Pancreas (tissue), 10 donors: ENCODE measurements at places on chromosomes 3 and 15.

DNA sequence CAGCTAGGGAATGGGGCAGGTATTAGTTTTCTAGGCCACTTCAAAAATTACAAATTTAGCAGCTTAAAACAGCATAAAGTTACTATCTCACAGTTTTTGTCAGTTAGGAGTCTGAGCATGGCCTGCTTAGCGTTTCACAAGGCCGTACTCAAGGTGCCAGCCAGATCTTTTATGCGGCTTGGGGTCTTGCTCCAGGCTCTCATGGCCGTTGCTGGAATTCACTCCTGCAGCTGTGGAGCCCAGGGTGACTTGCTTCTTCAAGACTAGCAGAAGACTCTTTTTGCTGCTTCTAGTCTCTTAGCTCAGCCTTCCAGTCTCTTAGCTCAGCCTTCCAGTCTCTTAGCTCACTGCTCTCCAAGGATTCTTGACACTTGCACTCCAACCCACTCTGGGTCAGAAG lies 242.1 kb upstream of the CTDSPL start:
- no peak for DNase-seq

DNA sequence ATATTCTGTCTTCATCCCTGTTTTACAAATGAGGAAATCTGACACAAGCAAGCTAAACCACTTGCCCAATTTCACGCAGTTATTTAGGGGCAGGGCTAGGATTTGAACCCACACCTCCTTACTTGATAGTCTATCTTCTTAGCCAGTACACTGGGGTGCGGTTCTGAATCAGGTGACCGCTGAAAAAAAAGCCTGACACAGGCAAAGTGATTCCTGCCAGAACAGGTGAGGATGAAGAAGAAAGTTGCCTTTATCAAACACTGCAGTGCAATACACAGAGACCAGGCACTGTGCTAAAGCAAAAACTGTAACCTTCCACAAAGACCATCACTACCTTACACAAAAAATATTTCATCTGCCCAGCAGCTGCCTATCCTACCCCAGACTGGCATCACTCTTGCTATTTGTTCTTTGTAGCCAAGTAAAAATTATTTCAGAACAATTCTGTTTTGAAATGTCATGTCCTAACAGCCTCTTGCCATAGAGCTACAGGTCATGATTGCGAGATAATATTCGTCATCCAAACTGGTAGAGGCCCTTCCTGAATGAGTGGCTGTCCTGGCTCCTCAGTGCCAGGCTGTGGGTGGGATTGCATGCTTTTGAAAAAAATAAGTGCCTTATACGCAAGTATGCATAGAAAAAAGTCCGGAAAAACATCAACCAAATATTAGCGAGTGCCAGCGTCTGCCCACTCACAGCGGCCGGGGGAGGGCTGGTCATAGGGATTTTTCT lies 142.3 kb upstream of the TPM1 start:
- no peak for DNase-seq

DNA sequence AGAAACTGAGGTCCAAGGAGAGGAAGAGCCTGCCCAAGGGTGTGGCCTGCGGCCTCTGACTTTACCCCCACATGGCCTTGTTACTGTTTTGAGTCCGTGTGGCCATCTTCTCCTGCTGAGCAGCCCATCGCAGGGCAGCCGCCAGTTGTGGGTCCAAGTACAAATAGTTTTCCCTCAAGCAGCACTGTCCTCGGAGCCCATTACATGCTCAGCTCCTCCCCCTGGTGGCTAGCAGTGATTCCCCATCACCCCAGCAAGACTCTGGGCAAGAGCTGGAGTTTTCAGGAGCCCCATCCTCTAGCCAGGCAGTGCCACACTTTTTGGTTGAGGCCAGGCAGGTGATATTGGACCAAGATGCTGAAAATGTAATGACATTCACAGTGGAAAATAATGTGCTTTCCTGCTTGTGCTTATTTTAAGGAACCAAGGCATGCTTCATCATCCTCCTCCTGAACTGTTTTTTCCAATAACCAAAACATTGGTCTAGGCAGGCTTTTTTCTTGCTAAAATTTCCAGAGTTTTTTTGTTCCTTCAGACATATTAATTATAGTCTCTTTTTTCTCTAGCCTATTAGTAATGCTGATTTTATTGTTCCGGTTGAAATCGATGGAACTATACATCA lies 23.2 kb upstream of the VILL start:
- peak; percentile 75 for DNase-seq

- no peak for DNase-seq
These were observed 150.7 kb downstream of the TMCO5A start for GRCh38 chr15:38085114-38085513.

DNA sequence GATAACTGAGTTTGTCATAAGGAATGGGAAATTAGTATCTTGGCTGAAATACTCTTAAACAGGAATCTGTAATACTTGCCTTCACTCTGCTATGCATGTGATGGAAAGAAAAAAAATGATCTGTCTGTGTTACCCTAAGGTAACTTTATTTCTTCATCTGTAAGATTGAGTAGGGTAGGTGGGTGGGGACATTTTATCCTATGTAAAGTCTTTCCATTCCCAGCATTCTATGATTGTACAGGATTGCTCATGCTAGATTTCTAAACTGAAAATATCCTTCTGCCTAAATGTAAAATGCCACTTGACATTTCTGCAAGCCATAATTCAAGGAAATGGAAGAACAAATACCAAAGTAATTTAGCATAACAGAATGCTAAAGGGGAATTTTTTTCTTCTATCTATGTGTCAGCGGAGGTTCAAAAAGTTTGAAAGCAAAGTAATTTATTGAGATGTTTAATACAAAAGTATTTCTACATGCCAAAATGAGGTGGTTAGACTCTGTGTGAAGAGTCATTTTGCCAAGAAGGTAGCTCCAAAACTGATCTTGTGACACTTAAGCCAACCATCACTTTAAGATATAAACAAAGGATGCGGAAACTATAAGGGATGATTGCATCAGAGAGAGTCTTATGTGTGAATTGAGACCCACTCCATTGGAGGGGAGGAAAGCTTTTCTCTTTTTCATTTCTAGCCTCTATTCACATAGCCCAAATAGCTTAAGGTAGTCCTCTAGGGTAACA lies 46.6 kb upstream of the SERPINI2 start:
- no peak for DNase-seq

DNA sequence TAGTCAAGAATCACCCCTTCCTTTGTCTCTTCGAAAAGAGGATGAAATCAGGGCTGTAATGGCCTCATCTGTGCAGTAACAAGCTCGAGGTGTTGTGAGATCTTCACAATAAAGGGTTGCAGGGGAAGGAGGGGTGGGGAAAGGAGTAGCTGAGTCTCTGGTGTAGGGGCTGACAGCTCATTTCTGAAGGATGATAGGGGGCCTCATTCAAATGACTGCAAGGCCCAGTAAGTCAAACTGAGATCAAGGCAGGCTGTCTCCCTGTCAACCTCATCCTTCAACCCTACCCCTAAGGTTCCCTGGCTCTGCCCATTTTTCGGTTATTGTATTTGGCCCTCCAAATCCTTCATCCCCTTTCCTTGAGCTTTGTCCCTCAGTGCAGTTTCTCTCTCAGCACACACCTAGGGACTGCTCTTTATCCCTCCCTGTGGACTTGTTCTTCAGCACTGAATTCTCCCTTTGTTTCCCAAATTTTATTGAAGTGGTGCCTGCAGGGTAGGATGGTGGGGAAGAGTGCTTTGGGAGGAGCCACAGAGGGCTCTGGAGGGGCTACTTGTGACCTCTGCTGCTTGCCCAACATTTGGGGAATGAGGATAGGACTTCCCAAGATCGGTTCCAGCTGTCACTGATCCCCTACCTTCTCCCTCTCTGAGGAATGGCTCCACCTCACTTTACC lies 38.1 kb downstream of the ZNF589 start:
- DNase-seq: no peak

DNA sequence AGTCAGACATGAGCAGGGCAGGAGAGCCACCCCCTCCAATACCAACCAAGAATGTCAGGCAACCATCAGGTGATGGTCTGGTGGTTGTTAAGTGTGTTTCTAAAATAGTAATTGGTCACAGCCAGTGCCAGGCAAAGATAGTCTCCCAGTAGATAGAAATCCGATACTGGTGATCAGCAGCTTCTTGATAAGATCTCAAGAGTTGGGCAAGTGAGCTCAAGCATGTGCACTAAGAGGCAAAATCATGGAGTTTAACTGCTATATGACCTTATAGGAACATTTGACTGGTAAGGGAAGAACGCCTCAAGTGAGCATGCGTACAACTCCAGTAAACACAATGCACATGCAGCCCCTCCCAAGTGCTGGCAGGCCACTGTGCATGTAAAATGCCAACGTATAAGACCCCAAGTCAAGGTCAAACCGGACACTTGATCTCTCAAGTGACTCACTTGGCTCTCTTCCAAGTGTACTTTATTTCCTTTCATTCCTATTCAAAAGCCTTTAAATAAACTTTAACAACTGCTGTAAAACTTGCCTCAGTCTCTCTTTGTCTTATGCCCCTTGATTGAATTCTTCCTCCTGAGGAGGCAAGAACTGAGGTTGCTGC lies 36.0 kb upstream of the CBLB start:
- DNase-seq: no peak

DNA sequence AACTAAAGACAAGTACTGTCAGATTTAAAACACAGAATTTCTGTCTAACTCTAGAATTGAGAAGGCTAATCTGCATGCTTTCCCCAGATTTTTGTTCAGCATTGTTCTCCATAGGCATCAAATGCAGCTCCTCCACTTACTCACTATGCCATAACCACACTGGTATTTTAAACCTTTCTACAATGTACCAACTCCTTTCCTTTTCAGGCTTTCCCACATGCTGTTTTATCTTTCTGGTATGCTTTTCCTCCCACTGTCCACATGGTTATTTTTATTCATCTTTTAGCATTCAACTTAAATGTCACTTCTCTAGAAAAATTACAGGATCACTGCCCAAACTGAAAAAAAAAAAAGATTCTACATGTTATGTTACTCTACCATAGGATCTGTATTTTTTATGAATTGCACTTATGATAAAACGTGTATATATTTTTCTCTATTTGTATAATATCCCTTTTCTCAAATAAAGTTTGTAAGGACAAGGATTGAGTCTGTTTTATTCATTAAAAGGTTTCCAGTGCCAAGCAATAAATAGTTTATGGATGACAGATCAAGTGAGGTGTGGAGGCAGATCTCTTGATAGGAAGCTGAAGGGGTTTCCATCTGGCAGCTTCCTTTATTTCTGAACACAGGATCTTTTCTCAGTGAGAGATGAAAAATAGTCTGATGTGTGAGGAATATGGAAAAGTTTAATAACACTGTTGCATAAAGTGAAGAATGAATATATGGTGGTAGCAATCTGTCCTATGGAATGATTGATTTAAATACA lies 1064.5 kb downstream of the ZPLD1 start:
- no peak for DNase-seq

DNA sequence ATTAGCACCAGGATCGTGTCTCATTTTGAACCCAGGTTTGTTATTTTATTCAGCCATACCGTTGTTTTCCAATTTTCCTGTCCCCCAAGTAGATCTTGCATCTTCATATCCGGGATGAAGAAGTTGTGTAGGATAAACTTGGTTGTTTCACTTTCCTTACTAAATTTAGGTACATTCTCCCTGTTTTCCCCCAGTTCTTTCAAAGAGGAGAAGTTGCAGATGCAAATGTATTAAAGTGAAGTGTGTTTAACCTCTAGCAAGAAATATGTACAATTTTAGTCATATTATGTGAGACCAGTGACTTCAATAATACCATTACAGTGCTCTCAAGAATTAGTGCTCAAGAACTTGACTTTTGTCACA lies 1.3 kb downstream of the ATXN7 start:
- no peak for DNase-seq

DNA sequence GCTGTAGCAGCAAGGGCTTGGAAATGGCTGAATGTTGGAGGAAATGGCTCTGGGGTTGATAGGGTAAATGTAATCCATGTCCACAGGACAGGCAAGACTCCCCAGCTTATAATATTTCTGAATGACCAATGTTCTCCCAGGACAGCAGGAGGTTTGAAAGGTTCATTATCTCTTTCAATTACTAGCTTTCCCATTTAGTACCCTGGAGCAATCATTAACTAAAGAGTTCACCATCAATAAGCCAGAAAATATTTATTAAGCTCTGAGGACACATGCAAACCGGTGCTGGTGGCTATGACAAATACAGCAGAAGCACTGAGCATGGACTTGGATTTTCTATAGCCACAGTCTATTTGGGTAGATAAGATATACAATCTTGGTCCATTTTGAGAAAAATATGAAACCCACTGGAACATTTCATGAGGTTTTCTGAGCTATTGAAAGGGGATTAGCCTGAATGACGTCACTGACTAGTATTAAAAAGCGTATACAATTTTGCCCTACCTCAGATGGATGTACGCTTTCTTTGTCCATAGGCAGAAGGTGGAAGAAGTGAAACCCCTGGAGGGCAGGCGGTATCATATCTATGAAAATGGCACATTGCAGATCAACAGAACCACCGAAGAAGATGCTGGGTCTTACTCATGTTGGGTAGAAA lies 166.2 kb downstream of the CHL1 start:
- no peak for DNase-seq

DNA sequence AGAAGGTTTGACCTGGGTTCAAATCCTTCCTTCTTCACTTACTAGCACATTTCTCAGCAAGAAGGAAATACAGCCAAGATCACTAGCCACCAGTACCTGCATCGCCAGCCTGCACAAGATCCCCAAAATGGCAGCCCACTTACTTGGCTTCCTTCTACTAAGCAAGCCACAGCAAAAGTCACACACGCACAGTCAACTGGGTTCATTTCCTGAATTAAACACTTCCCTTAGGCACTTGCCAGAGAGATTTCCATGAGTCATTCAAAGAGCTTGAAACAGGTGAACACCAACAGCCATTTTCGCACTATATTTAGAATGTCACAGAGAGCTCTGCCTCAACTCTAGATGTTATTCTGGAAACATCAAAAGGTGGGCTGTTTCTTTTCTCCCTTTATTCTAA lies 42.6 kb downstream of the MGLL start:
- DNase-seq: no peak

- DNase-seq: no peak
These were observed 8.1 kb downstream of the VGLL3 start for GRCh38 chr3:86982883-86983282.

DNA sequence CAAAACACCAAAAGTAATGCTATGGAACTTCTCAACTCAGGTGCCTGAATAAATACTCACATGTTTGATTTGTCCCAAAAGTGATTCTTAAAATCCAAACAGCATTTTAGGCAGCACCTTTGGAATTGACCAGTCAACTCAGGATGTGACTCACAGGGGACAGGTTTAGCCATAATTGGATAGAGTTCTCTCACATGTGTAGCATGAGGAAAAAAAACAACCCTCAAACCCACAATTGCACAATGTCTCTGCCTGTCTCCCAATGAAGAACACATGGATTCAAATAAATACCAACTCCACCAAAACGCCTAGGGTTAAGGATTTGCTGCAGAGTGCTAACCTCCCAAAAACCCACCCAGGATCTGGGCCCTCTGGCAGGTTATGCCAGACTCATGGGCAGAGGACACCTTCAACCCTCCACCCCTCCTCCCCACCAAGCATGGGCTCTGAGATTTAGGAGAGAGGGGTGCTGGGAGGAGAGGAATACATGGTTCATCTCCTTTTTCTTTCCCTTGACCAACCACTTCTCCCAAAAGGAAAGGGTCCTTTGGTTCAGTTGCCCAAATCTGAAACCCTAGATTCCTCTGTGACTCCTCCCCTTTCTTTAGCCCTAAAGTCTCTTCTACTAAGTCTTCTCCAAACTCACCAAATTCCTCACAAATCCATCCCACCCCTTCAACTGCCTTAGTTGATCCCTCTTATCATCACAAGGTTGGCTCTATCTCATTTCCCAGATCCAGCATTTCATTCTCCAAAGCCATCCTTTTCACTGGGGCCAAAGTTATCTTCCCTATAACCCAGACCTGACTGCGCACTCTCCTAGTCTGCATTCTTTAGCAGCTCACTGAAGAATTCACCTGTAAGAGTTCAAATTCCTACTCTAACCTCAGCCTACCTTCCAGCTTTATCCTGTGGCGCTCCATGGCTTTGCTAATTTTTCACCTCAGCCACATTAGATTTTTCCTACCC lies 7.7 kb downstream of the RYK start:
- no peak for DNase-seq
